ENCODE measurements at places on chromosomes 6 and 20.

GRCh38 chr6:108544606-108545005, 16.1 kb upstream of the FOXO3 start:
- DNase-seq, result no peak

- DNase-seq, result no peak
Measured at GRCh38 chr6:127900935-127901334, at the start of gene THEMIS. TSS of gene THEMIS (minus strand) at chr6:127901058. CDS start at chr6:127900932, 126 bp downstream.

GRCh38 chr6:38673397-38674165, 29.4 kb downstream of the GLO1 start:
- no peak for DNase-seq

DNA sequence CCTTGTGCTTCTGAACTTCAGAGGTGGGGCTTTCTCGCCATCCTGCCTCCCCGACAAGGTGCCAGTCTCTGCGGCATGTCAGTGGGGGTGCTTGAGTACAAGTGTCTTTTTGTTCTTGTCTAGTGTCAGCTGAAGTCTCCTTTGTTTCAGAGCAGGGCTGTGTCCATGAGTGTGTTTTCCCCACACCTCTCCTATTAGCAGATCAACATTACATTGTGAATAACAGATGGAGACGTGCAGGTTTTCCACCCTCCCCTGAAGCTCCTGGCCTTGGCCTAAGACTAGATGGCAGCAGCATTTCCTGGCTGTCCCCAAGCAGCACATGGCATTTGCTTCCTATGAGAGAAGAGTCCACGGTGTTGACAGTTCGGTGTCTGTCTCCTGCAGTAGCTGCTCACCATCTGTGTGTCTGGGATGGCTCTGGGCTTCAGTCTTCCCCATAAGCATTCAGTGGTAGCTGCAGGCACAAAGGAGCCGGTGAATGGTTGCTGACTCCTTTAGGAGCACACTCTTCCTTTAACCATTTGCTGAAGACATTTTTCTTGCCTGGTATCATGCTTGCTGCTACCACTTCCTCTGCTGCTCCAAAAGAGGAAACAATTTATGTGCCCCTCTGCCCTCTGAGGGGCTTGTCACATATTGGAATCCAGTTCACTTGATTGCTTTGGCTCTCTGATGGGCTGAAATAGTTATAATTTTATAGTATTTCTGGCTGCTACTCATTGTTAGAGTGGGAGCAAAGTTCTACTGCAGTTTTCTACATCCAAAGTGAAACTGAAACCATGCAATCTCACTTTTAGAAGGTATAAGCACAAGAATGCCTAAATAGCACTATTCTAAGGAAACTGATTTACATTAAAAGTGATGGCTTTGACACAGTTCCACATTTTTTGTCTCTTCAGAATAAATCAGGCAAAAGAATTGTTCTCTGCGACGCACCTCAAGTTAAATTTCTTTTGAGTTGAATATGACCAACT, 913.0 kb downstream of the C6orf118 start:
- peak; percentile 24 for DNase-seq

DNA sequence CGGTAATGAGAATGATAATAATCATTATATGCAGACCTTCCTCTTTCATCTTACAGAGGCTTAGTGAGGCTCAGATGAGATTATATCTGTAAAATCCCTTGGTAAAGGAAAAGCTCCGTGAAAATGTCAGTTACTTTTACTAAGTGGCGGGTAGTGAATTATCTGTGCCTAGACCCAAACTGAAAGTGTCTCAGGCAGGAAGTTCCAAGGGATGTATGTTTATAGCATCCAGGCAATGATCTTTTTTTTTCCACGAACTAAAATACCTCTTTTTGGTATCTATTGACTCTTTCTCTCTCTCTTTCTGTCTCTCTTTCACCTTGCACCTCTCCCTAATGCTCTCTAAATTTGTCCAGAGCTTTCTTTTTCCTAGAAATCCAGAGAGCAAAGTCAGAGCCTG, 5.0 kb downstream of the TCF21 start:
- DNase-seq, result peak; percentile 45

DNA sequence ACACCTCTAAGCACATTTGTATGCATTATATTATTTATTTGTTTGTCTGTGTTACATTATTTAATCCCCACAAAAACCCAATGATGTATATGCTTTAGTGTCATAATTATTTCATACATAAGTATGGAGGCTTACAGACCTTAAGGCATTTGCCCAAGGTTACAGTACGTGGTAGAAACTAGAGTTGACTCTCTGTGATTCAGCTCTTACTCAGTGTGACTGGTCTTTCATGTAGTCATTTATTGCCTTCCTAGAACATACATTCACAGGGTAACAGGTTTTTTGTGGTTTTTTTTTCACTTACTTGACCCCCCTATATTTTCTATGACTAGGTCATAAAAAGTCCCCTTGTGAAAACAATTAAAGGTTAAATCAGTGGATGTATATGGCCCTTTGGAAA, 566.8 kb downstream of the TFAP2A start:
- no peak for DNase-seq

GRCh38 chr6:157560691-157561413, 179.9 kb downstream of the ZDHHC14 start:
- DNase-seq, result no peak

DNA sequence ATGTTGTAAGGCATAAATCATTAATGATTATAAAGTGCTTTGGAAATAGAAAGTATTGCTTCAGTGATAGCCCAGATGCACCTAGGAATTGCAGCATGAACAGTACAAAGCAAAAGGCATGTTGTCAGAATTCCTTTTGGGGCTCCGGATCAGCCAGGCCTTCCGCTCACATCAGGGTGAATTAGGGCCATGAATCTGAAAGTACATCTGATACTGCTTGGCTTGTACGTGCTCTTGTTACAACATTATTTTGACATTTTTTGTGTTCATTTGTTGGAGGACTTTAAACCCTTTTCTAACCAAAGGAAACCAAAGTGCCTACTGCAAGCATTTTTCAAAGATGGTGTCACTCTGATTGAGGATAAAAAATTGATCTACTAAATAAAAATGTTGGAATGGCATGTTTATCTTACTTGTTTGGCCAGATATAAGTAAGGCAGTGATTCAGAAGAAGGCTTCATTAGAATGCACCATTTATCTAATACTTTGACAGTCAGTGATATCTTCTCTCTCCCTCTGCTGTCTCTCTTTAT, 1005.6 kb upstream of the FLRT3 start:
- DNase-seq, result peak; percentile 1

DNA sequence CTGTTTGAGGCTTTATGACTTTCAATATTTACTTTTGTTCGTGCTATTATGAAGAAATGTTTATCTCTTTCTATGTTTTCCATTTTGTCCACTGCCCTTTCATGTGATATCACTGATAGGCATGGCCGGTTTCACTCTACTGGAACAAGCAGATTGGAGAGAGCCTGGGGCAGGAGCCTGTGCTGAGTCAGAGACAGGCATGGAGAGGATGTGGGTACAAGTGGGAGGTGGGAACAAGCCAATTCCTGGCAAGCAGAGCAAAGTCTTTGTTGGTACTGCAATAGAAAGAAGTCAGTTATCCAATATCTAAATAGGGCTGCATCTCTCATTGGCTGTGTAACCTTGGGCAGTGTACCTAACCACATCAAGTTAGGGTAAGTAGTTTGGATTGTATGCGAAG, 545.6 kb upstream of the MAP3K7 start:
- no peak for DNase-seq

GRCh38 chr6:128487055-128487454, 33.3 kb downstream of the PTPRK start:
- DNase-seq, result no peak

GRCh38 chr20:17645010-17645409, 37.0 kb downstream of the RRBP1 start:
- DNase-seq, result no peak

DNA sequence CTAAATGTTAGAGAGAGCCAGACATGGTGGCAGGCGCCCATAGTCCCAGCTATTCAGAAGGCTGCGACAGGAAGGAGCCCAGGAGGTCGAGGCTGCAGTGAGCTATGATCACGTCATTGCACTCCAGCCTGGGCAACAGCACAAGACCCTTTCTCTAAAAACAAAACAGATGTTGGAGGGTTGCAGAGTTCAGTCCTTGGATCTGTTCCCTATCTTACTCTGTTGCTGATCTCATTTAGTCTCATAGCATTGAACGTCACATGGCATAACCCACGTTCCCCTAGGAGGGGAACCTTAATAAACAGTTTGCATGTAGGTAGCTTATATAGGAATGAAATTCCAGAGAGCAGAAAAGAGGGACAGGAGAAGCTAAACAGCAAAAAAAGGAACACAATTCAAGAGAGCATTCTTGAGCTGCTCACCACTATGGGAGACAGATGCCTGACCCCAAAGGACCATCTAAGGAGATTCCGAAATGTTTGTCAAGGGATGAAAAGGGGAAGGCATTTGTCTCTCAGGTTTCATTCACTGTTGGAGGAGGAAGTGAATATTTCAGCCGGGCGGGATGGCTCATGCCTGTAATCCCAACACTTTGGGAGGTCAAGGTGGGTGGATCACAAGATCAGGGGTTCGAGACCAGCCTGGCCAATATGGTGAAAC, 54.6 kb upstream of the PIM1 start:
- DNase-seq, result no peak

GRCh38 chr20:49851991-49852390, 39.4 kb downstream of the SLC9A8 start:
- DNase-seq, result peak; percentile 13

GRCh38 chr6:37882724-37883413, 63.3 kb downstream of the ZFAND3 start:
- DNase-seq, result peak; percentile 92

GRCh38 chr20:3410464-3410863, 3.0 kb upstream of the DNAAF9 start:
- DNase-seq, result no peak

DNA sequence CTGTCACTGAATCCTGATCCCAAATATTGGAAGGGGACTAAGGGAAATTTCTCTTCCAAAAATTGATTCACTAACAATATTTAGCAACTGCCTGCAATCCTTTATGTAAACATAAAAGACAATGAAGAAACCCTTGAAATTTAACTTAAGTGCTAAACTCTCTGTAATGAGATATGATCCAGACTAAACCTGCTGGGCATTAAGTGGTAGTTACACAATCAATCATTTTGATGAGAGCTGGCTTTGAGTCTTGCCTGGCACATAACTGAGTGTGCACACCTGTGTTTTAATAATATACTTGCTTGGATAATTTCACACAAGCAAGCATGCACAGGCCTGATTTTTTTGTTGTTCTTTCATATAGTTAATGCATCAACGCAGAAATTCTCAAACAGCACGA, 9.8 kb upstream of the ZFP64 start:
- DNase-seq, result no peak

- no peak for DNase-seq
Measured at GRCh38 chr20:16819483-16819882, 71.3 kb downstream of the OTOR start.

DNA sequence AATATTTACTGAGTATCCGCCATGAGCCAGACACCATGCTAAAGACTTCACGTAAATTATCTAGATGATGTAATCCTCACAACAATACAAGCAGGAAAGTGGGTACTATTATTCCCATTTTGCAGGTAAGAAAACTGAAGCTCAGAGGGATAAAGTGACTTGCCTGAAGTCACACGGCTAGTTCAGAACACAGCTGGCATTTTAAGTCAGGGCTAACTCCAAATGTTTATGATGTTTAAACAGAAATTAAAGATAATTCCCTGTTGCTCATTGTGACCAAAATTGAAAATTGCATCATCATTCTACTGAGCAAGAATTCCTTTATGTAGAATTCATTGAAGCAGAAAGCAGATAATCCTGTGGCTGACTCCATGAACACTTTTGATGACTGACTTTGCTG, 71.3 kb upstream of the STXBP5 start:
- DNase-seq, result no peak

GRCh38 chr6:15213838-15214400, 31.9 kb upstream of the JARID2 start:
- no peak for DNase-seq

DNA sequence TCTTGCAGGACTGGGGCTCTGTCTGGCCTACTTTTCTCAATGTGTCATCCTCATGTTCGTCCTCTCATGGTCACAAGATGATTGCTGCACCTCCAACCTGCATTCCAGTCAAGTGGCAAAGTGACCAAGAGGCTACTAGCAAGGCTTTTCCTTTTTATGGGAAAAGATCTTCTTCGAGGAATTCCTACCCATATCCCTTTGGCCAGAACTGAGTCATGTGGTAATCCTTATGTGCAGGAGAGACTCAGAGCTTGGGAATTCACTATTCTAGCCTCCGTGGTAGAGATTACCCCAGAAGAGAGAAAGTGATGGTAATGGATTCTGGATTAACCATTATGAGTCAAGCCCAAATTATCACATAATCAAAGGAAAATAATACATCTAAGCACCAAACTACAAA, 162.7 kb downstream of the KCNQ5 start:
- peak; percentile 64 for DNase-seq

DNA sequence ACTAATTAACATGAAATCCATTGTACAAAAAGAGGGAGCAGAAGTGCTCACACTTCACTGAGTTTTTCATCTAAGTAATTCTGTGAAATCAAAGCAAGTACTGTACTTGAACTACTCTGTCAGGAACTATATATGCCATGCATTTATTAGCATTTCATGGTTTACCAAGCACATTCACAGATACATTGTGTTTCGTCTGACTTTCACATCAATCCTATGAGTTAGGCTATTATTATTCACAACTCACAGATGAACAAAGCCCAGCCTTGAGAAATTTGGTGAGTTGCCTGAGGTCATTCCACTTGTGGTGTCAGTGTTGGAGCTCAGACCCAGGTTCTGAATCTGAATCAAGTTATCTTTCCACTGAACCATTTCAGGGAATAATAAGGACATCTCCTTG, 33.7 kb upstream of the TENT5A start:
- no peak for DNase-seq

DNA sequence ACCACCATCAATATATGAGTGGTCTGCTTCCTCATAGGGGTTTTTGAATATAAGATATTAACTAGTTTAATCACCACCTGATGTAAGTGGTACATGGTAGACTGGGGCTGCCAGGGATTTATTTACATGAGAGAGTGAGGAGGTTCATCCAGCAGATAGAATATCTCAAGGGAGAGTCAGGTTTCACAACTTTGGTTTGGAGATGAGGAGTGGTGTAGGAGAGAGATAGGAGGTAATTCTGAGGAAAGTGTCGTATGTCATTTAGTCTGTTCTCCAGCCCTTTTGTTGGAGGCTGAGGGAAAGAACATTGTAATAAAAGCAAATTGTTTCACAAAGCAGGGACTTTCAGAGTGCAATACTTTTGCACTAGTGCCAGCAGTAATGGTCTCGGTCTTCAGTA, 16.8 kb downstream of the L3MBTL3 start:
- peak; percentile 27 for DNase-seq

- peak; percentile 60 for DNase-seq
Measured at GRCh38 chr6:135423649-135424128, 73.9 kb downstream of the AHI1 start.

DNA sequence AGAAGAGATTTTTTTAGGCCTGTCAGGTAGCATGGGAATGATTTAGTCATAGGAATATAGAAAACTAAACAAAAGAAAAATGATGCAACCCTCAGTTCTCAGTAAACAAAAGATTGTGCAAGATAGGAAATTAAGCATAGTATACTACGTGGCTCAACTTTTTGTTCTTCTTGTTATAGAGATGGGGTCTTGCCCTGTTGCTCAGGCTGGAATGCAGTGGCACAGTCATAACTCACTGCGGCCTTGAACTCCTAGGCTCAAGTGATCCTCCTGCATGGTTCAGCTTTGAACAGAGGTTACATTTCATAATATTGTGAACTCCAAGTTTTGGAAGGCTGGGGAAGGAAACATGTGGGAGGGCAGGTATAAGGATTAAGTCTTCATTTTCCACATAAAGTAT, 28.5 kb downstream of the SLX4IP start:
- no peak for DNase-seq

GRCh38 chr6:65399355-65400084, 307.5 kb downstream of the EYS start:
- peak; percentile 31 for DNase-seq
